RWPE1 (cell line): ENCODE measurements at places on chromosomes 12 and 14.

DNA sequence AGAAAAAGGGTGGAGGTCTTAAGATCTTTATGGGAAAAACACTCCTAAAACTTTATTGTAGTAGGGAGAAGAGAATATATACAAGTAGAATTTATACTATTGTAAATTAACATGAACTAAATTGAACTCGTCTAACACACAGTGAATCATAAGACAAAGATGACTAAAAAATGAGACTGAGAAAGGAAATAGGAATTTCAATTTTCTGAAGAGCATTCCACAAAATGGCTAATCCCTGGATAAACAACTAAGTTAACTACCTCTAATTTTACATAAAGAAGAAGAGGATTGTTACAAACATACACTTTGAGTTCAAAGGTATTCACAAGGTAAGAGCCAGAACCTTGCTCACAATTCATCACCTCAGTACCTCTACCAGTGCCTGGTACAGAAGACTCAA lies 2.0 kb downstream of the MAP4K5 start:
- peak; percentile 15 for DNase-seq

GRCh38 chr14:104805326-104805678 lies 4.4 kb downstream of the ZBTB42 start:
- DNase-seq = no peak

GRCh38 chr12:53073881-53074280 lies 5.3 kb downstream of the SPRYD3 start:
- no peak for DNase-seq

DNA sequence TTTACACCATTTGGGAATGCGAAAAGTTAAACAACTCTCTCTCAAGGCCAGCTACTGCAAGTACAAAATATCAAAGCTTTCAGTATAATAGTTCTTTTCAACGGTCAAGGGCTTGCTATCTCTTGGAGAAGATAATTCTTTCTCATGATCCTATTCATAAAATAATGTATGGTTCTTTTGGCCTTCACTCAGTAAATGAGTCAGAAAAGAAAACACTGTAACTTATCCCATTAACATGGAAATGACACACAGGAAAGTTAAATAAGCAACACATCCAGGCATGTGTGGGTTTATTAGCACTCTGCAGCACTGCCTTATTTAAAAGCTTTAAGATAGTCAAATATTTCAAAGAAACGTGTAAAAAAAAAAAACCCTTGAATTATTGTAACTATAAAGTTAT lies 36.9 kb downstream of the ZFC3H1 start:
- DNase-seq = no peak
